ENCODE measurements at places on chromosomes 4 and X. TPM values are rescaled to one million over a fixed set of nuclear protein-coding genes. Genes with fewer than 3 reads are reported as not detected.

The ZNF732 gene
- not detected for total RNA-seq

The ZAR1 gene
- not detected for total RNA-seq

The REELD1 gene
- total RNA-seq = 0.12 TPM

The TCEAL9 gene
- 0.98 TPM for total RNA-seq

The SPIN2A gene
- 0.95 TPM for total RNA-seq

The ADGRL3 gene
- total RNA-seq = not detected

The TSPAN7 gene
- total RNA-seq = 0.34 TPM

The PTPN13 gene
- 0.88 TPM for total RNA-seq

The ADGRG4 gene
- not detected for total RNA-seq

The CAPN6 gene
- total RNA-seq = not detected

The GABRE gene
- total RNA-seq = not detected

The WNK3 gene
- total RNA-seq = 0.07 TPM

The MID2 gene
- total RNA-seq = 6.3 TPM

The ELK1 gene
- 63.3 TPM for total RNA-seq

The PABPC1L2B gene
- total RNA-seq = not detected
